ENCODE measurements at places on chromosomes 5 and 9. TPM values are rescaled to one million over a fixed set of nuclear protein-coding genes. Genes with fewer than 3 reads are reported as not detected.

DNA sequence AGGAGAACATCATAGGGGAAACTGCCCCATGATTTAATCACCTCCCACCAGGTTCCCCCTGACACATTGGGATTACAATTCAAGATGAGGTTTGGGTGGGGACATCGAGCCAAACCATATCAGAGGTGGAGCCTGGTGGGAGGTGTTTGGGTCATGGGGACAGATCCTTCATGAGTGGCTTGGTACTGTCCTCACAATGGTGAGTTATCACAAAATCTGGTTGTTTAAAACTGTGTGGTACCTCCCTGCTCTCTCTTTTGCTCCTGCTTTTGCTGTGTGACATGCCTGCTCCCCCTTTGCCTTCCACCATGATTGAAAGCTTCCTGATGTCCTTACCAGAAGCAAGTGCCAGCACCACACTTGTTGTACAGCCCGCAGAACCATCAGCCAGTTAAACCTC is 16.2 kb upstream of the ZFR start:
- no peak for DNase-seq

- DNase-seq: no peak
Measured at GRCh38 chr5:67166460-67167285, 29.9 kb downstream of the CD180 start.

DNA sequence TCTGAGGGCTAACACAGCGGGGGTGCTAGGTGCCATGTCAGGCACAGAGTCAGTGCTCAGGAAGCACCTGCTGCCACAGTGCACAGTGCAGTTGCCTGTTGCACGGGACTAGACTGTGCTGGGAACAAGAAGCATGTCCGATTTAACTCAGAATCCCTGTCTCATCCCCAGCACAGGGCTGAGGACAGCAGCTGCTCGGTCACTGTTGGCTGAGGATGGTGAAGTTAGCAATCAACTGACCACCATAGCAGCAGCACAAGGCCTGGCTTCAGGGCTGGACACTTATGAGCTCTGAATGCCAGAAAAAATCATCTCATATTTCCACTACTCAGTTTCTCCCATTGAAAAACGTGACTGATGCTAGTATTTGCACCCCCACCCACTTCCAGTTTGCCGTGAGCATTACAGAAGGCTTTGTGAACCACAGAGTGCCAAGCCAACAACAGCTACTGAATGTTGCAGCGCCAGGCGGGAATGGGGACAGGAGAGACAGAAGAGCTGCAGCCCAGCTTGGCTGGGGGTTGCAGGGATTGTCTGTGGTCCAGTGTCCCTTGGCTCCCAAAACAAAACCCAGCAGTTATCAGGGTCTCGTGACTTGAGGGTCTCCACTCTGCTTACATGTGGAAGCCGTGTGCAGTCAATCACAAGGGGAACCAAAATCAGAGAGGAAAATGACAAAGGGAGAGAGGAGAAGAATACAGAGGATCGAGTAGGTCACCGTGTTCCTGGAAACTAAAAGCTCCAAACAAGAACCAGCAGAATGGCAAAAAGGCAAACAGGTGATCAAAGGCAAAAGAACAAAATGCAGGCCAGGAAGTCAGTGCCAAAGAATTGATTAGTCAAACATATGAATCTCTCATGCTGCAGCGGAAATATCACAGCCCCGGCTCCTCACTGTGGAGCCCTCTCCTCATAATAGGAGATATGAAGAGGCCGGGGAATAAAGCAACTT is 155.6 kb downstream of the CRB2 start:
- no peak for DNase-seq

DNA sequence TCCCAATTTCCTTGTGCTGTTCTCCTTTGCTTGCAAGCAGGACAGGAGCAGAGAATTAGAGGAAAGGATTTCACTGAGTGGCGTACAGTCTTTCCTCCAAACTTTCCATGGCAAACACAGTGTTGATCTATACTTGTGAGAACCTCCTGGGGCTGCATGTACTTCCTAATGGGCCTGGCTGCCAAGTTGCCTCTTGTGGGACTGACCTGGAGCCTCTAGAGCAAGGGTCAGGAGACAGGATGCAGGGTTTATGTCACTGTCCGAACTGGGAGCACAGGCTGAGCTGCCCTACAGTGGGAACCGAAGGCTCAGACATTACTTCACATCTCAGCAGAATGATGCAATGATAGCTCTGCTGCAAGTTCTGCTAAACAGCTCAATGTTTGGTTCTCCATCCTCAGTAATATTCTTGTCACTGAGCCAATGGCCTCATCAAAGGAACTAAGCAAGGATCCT is 102.3 kb downstream of the ENC1 start:
- peak; percentile 98 for DNase-seq

DNA sequence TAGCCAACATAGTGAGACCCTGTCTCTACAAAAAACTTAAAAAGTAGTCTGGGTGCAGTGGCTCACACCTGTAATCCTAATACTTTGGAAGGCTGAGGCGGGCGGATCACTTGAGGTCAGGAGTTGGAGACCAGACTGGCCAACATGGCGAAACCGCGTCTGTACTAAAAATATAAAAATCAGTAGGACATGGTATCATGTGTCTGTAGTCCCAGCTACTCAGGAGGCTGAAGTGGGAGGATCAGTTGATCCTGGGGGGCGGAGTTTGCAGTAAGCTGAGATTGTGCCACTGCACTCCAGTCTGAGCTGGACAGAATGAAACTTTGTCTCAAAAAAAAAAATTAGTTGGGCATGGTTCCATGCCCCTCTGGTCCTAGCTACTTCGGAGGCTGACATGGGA is 57.9 kb upstream of the MIER3 start:
- no peak for DNase-seq

- no peak for DNase-seq
Measured at GRCh38 chr9:132516911-132517310, 65.5 kb upstream of the BARHL1 start.

Gene FXN
- total RNA-seq: 2.6 TPM
